ENCODE measurements at places on chromosomes 4 and X.
A peak's percentile ranks its signal among the peaks of the same experiment; 100 is the strongest.

DNA sequence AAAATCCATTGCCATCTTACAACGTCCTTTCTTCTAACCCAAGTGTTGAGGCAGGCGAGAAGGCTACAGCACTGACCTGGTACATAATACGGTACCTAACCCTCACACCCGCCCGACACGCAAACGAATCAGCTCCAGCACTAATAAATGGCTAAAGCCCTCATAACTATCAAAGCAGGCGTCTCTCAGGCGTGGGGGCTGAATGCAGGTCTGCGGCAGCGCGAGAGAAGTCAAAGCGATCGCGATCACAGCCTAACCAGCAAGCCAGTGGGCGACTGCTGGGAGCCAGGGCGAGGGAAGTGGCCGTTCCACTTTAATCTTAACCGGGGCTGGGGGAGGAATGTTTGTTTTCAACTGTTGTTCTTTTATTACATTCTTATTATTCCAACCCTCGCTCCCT lies 1.5 kb downstream of the CDX4 start:
- DNase-seq, result no peak

DNA sequence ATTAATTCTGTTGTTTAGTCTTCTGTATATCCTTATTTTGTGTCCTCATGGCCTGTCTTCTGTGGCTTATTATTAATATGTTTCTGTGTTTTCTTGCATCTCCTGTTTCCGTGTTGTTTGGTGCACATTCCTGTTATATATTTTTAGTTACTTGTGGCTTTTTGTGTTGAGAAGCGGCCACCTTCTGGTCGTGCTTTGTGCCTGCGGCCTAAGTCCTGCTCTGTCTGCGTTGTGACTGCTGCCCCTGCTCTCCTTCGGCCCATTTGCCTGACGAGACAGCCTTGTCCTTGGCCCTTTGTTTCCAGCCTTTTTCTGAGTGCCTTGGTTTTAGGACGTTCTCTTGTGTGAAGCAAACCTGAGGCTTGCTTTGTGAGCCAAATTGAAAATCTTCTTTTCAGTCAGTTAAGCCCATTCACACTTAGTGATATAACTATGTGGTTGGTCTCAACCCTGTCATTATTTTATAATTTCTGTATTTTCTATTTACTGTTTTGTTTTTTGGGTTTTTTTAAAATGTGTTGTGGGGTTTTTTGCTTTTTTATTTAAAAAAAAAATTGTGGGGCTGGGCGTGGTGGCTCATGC lies 43.8 kb downstream of the TNIP2 start:
- DNase-seq, result peak; percentile 37

GRCh38 chr4:105970371-105970770 lies 75.1 kb downstream of the NPNT start:
- DNase-seq, result no peak

DNA sequence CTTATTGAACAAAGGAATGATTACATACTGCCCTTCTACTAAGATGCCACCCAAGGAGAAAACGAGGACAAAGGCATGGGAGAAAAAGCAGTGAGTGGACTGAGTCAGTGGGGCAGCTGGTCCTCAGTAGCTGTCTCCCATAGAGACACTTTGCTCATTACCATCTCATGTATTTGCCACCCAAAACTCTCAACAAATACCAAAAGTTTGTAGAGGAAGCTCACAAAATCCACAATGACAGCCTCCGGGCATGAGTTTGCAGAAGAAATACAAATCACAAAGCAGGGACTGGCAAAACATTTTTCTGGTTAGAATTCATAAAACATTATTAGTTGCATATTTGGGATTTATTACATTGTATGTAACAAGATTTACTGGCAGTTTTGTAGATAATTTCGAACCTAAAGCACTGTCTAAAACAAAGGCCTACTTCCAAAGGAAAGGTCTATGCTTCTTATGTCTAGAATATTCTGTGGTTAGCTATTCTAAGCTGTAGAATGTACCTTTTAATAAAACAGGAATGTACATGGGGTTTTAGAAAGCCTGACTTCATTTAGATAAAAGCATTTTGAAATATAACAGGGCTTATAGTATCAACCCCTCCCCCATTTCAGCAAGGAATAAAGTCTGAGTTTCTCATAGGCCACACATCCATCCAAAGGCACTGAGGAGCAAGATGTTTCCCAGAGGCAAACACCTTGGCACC lies 17.7 kb downstream of the PCDH18 start:
- no peak for DNase-seq

DNA sequence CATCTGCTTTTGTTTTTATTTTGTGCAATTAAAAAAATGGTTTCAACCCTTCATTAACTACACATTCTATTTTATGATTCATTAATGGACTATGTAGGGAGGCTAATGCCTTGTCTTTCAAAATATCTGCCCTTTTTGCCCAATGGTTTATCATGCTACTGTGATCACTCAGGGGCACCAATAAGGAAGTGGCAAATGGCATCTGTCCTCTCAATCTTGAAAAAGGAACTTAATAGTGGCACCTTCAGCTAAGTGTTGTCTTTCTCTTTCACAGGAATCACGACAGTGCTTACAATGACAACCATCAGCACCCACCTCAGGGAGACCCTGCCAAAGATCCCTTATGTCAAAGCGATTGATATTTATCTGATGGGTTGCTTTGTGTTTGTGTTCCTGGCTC lies 57.1 kb downstream of the COMMD8 start:
- DNase-seq, result no peak

DNA sequence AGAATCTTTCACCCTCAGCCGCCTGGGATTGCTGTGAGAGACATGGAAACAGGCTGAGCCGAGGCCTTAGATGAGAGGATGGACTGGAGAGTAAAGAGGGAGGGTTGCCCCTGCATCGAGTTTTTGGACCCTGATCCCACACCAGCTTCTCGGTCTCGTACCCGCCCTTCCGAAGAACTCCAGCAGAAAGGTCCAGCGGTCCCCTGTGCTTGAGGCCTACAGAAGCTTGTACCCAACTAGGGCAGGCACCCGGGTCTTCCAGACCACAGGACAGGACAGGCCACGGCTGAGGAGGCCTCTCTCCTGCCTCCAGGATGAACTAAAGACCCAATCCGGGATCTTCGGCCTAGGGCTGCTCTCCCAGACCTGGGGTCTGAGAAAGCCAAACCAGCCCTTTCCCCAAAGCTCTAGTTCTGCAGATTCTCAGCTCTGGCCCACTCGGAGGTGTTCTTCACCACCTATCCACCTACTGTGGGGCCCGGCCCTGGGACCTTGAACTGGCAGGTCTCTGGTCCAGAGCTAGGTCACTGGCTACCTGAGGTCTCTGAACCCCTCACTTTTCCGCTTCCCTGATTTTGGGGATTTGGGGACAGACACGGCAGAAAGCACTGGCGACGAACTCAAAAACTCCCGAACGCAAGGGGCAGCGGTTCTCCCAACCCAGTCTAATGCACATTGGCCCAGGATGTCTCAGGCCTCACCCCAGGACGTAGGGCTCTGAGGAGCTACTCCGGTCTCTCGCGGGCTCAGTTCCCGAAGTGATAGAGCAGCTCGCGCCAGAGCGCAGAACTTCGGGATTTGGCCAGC lies 1.1 kb downstream of the NKX3-2 start:
- DNase-seq, result peak; percentile 33

DNA sequence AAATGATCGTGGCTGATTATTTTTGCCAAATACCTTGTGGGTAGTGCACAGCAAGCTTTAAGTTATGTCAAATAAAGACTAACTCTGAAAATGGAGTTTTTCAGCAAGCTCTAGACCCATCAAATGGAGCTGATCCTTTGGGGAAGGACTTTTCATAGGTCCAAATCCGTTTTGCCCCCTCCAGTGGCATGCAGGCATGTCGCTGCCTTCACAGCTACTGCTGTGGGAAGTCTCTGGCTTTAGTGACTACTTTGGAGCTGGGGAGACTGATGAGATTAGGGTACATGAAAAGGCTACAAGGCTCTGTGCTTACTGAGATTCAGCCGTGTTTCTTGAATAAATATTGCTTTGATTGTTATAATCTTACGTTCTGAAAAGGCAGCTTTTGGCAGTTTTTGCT lies 106.6 kb upstream of the HS3ST1 start:
- no peak for DNase-seq

DNA sequence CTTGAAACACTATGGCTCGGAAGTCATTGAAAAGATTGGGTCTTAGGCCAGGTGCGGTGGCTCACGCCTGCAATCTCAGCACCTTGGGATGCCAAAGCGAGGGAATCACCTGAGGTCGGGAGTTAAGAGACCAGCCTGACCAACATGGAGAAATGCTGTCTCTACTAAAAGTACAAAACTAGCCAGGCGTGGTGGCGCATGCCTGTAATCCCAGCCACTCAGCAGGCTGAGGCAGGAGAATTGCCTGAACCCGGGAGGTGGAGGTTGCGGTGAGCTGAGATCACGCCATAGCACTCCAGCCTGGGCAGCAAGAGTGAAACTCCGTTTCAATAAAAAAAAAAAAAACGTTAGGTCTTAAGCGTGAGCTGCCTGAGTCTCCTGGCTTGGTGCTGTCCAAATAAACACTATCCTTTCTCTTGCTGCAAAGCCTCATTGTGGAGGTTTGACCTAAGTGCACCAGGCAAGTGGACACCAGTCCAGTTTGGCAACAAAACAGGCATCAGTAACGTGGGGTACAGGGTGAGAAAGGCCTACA lies 185.9 kb downstream of the DHRSX start:
- no peak for DNase-seq

DNA sequence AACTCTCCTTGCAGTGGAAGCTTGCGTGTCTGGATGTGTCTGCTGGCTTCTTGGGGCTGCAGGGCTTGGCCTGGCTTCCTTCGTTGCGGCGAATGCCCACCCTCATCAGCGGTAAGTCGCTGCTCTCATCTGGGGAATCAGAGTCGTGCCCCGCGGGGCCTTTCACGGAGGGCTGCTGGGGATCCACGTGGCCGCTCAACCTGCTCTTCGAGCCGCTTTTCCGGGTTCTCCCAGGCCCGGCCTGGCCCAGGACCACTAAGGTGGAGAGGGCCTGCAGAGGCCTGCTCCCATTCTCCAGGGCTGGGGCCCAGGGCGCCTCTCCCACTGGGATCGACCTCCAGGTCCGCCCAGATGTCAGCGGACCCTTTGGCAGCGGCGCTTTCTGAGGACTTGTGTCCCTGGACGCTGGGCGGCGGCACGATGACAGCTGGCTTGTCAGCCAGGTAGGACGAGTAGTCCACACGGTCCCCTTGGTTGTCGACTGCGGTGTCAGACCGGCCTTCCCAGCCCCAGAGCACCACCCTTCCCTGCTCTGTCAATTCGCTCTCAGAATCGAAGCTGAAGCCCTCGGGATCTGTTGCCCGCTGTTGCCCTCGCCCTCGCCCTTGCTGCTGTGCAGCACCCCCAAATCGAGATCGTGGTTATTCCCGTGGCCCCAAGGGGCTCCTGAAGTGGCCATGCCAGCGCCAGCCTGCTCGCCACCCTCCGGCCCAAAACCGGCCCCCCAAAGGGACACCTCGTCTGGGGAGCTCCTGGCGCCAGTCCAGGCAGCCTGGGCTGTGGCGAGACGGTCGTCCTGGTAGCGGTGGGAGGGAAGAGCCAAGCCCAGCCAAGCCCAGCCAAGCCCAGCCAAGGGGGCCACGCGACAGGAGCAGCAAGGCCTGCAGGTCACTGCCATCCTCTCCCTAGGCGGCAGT lies 37.8 kb upstream of the NHSL2 start:
- no peak for DNase-seq

DNA sequence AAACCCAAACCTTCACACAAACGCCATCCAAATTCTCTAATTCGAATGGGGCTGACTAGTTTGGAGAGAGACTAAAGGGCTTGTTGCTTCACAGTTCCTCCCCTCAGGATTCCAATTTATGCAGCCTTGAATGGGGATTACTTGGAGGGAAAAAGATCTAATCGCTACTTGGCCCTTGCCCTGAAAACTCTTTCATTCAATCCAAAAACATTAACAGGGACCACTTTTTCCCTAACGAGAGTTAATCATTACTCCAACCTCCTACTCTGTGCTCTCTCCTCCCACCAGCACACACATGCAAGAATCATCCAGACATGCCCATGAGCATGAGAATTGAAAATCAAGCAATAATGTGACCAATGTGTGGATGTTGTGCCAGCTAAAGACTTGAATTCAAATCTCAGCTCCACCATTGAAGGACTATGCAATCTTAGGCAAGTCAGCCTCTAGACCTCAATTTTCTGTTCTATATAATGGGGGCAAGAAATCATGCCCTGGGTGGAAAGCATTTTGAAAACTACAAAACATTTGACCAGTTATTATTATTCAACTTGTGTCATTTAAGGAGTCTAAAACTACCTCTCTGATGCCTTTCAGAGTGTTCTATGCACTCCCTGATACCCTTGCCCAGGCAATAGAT lies 34.3 kb upstream of the GPC3 start:
- DNase-seq, result no peak

GRCh38 chrX:70504772-70505450 lies 60.3 kb downstream of the DLG3 start:
- DNase-seq, result no peak

- no peak for DNase-seq
Measured at GRCh38 chrX:52923781-52924241, 26.7 kb downstream of the FAM156B start.

DNA sequence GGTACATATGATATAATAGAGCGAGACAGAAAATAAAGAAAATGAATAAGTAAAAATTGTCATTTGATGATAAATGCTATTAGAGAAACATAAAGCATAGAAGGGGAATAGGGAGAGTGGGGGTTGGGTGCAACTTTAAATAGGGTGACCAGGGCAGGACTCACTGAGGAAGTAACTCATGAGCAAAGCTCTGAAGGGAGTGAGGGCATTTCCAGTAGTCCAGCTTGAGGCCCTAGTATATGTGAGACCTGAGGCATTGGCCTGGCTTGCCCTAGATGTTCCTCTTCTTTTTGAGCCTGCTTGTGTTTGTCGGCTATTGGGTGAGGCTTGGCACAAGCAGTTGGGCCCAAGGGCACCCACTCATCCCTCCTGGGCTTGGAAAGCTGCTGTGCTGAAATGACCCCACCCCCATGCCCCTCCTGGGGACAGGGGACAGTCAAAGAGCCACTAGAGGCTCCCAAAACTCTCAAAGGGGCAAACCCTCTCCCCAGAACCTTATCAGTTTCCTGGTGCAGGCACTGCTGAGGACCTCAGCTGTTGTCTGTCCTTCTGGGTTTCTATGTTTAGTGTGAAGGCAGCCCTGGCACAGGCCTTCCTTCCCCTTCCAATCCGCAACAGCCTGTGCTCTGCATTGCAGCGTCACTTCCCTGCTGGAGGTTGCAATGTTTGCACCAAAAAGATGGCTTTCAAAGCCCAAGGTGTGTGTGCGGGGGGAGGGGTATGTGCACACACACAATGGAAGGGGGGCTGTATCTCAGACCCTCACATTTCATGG lies 40.1 kb downstream of the APLN start:
- DNase-seq, result no peak

GRCh38 chrX:43333543-43333942 lies 322.6 kb upstream of the MAOA start:
- no peak for DNase-seq

- DNase-seq, result no peak
Measured at GRCh38 chrX:120790118-120790517, 85.5 kb downstream of the CT47B1 start.

- DNase-seq, result no peak
Measured at GRCh38 chrX:2389324-2389723, 111.5 kb downstream of the DHRSX start.
